Right renal cortex interstitium (tissue), 3 donors: ENCODE measurements at places on chromosomes 2 and 18. TPM values are rescaled to one million over a fixed set of nuclear protein-coding genes. Genes with fewer than 3 reads are reported as not detected.

Gene DIPK1C
- 0.37 TPM for polyA plus RNA-seq

Gene GLI2
- 8.4 TPM for polyA plus RNA-seq

Gene AGXT
- not detected for polyA plus RNA-seq

Gene UGT1A10
- polyA plus RNA-seq, result not detected

Gene KANSL3
- 55.1 TPM for polyA plus RNA-seq

Gene EEF1B2
- 734 TPM for polyA plus RNA-seq

- no peak for DNase-seq
Measured at GRCh38 chr2:207952564-207953345, 72.6 kb downstream of the PLEKHM3 start.

GRCh38 chr18:23228102-23229061, 93.1 kb downstream of the CABLES1 start:
- no peak for DNase-seq

GRCh38 chr18:6280211-6280743, 134.4 kb downstream of the L3MBTL4 start:
- no peak for DNase-seq

GRCh38 chr2:158903711-158904405, 64.6 kb upstream of the TANC1 start:
- no peak for DNase-seq

- DNase-seq, result no peak
Measured at GRCh38 chr2:1528273-1529064, 115.2 kb downstream of the TPO start.

DNA sequence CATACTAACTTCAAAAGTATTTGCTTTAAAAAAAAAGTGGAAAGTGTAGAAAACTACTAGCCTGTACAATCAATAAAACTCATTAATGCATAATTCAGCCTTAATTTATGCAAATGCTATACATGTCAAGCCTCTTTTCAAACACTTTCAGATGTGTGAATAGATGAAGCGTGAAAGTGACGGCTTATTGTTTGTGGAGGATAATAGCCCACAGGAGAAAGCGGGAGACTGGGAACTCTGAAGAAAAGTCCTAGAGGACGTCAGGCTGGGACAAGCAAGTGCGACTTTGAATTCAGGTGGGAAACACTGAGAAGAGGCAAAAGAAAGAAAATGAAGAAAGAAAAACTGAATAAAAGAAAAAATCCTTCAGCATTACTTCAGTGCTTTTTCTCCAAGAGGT, 108.5 kb downstream of the STK39 start:
- no peak for DNase-seq

DNA sequence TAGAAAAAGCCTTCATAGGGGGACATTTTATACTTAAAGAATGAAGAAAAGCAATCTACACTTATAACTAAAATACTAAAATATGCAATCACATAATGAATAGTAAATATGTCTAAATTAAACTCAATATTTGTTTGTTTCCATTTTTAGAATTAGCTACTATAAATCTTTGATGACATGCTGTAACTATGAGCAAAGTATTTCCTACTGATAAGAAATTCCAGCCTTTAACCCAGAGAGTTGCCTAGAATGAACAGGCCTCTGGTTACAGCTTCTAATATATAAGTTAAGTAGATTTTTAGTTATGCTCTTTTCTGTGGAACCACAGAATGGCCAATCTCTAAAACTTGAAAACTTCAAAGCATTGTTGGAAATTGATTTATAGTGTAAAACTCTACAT, 1465.6 kb upstream of the ZEB2 start:
- no peak for DNase-seq

DNA sequence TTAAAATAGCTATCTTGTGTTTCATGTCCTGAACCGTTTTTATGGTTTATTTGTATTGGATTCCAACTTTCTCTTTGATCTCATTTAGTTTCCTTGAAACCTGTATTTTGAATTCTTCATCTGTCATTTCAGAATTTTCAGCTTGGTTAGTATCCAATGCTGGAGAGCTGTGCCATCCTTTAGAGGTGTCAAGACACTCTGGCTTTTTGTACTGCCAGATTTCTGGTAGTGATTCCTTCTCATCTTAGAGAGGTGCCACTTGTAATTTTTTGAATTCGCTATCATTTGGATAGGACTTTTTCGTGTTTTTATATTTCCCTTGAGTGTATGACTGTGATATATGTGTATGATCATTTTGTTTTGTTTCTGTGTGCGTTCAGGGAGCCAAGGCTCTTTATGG, 591.4 kb downstream of the ADCYAP1 start:
- DNase-seq, result no peak
